Nephron progenitor cell (in vitro differentiated cells): ENCODE measurements at places on chromosomes 7 and 10.

- no peak overlapping the region for H3K27ac ChIP-seq
- no peak for DNase-seq
Observed at GRCh38 chr7:55565681-55566080, 6.6 kb downstream of the VOPP1 start.

DNA sequence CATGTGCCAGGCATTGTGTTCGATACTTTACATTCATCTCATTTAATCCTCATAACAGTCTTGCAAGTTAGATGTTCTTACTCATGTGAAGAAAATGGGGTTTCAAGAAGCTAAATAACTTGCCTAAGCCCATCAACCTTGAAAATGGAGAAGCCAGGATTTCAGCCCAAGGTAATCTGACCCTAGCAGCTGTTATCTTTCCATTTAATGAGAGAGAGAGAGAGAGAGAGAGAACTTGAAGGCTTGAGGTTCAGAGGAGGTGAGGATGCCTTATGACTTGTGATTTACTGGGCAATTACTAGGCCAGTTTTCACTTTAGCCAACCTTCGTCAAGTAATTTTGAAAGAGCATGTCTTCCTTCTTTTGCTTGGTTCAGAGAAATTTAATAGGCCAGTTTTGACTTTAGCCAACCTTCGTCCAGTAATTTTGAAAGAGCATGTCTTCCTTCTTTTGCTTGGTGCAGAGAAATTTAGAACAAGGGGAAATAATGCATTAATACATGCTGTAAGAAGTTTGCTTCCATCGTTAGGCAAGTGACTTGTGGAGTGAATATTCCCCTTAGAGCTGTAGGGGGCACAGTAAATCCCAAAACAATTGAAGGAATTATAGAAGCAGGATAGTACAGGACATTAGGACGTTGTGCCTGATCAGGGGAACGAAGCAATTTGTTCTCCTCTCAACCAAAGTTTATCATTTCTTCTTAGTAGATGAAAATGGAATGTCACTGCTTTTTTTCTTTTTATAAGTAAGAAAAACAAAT, 143.0 kb upstream of the BMPER start:
- peaks cover 64% of the 10 kb centered on the region for H3K4me1 ChIP-seq
- DNase-seq = no peak
- no peaks in the 10 kb centered on the region for H3K27me3 ChIP-seq

GRCh38 chr10:34295142-34295548, 520.0 kb downstream of the PARD3 start:
- H3K27me3 ChIP-seq = no peaks in the 10 kb centered on the region
- H3K4me3 ChIP-seq = no peak overlapping the region
- H3K4me1 ChIP-seq = peaks cover 34% of the 10 kb centered on the region

GRCh38 chr7:133804127-133804526, 323.0 kb upstream of the LRGUK start:
- no peaks in the 10 kb centered on the region for H3K4me1 ChIP-seq
- no peak overlapping the region for H3K4me3 ChIP-seq
- no peaks in the 10 kb centered on the region for H3K36me3 ChIP-seq
- H3K27me3 ChIP-seq = no peaks in the 10 kb centered on the region
- H3K27ac ChIP-seq = no peak overlapping the region

GRCh38 chr10:74514322-74514721, 312.1 kb upstream of the KAT6B start:
- H3K4me1 ChIP-seq = no peaks in the 10 kb centered on the region
- H3K36me3 ChIP-seq = peaks cover 68% of the 10 kb centered on the region
- DNase-seq = no peak
- peaks cover 2% of the 10 kb centered on the region for H3K27me3 ChIP-seq

DNA sequence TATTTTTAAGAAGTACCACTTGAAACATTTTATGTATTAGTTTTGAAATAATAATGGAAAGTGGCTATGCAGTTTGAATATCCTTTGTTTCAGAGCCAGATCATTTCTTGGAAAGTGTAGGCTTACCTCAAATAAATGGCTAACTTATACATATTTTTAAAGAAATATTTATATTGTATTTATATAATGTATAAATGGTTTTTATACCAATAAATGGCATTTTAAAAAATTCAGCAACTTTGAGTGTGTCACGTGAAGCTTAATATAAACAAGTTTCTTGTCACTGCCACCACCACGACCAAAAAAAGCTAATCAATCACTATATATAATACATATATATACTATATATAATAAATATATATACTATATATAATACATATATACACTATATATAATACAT, 4.8 kb downstream of the IL6 start:
- no peaks in the 10 kb centered on the region for H3K36me3 ChIP-seq
- H3K27ac ChIP-seq = no peak overlapping the region
- no peak for DNase-seq
- H3K4me3 ChIP-seq = no peak overlapping the region

DNA sequence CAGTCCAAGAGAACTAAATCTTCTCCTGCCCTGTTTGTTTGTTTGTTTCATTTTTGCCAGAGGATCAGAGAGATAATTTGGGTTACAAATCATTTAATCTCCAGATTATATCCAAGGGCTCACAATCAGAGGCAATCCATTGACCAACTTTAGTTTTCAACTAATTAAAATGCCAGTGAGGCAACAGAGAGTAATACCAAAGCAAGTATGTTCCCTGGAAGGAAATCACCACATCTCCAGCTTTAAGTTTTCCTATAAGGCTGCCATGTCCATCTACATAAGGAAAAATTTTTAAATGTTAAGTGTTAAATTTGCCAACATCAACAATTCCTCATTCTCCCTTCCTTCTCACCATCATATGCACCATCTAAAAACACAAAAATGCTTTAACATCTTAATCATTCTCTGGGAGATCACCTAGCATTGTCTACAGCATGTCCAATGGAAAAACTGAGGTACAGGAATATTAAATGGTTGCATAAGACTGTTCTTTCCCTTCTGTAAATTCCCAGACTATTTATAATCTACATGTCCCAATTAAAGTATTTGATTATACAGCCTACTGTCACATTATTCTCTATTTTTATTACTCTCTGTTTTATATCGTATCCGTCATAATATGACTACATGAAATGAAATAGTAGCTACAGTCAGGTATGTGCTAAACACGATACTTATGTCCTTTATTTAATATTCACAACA, 14.1 kb downstream of the USP54 start:
- H3K4me1 ChIP-seq = peaks cover 3% of the 10 kb centered on the region
- H3K27ac ChIP-seq = no peak overlapping the region
- H3K4me3 ChIP-seq = no peak overlapping the region

DNA sequence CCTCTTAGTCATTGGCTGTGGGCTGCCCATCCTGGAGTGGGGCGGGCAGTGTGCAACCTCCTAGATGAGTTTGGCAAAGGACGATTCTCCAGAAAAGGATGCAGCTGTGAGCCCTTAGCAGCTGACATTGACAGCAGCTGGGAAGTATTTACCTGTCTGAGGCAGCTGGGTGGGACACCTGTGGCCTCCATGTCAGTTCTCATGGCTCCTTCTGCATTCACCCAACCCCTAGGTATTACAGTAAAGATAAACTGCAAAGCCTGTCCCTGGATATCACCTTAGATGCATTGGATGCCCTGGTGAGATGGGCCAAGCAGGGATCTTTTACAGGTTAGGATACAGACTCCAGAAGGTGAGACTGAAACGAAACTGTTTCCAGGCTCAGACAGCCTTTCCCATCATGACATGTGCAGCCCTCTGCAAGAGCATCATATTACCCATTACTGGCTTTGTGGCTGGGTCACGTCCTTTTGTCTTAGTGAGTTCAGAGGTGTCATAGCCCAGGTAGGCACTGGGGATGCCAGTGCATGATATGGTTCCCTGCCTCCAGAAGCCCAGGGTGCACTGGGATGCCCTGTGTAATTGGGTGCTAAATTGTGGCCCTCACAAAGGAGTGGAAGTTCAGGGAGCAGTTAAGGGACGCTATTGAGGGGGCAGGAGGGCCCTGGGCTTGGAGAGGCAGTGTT, 28.9 kb downstream of the MINDY4 start:
- H3K27me3 ChIP-seq = no peaks in the 10 kb centered on the region
- H3K4me1 ChIP-seq = peaks cover 52% of the 10 kb centered on the region
- H3K36me3 ChIP-seq = peaks cover 21% of the 10 kb centered on the region
- DNase-seq = no peak
- no peak overlapping the region for H3K4me3 ChIP-seq

- no peak for DNase-seq
- no peaks in the 10 kb centered on the region for H3K27me3 ChIP-seq
- H3K4me1 ChIP-seq = peaks cover 34% of the 10 kb centered on the region
- H3K27ac ChIP-seq = no peak overlapping the region
Observed at GRCh38 chr10:33416209-33416608, 81.7 kb upstream of the NRP1 start.

- H3K27me3 ChIP-seq = no peaks in the 10 kb centered on the region
- no peak for DNase-seq
- no peaks in the 10 kb centered on the region for H3K4me1 ChIP-seq
- no peaks in the 10 kb centered on the region for H3K36me3 ChIP-seq
- no peak overlapping the region for H3K27ac ChIP-seq
Observed at GRCh38 chr7:110909117-110909516, 181.8 kb upstream of the LRRN3 start.

- H3K4me1 ChIP-seq = peaks cover 24% of the 10 kb centered on the region
- H3K36me3 ChIP-seq = no peaks in the 10 kb centered on the region
- H3K4me3 ChIP-seq = no peak overlapping the region
- no peak overlapping the region for H3K27ac ChIP-seq
Observed at GRCh38 chr7:36047091-36047658, 105.9 kb upstream of the EEPD1 start.
